ENCODE measurements at places on chromosomes 1 and 21. TPM values are rescaled to one million over a fixed set of nuclear protein-coding genes. Genes with fewer than 3 reads are reported as not detected.

Gene MDM4
- total RNA-seq: 21.7 TPM

Gene S100B
- 1.2 TPM for total RNA-seq

Gene LHX8
- total RNA-seq: not detected

Gene MMEL1
- not detected for total RNA-seq

Gene CFHR5
- total RNA-seq: not detected

Gene PCBP3
- 0.67 TPM for total RNA-seq

Gene AMY1A
- total RNA-seq: not detected

Gene RGS13
- total RNA-seq: not detected

Gene ALPL
- not detected for total RNA-seq

Gene RAB4A
- 46.5 TPM for total RNA-seq

Gene FGR
- total RNA-seq: 1.5 TPM

Gene ZNF683
- not detected for total RNA-seq

Gene CR1
- not detected for total RNA-seq

Gene AIRE
- not detected for total RNA-seq

Gene SPATA45
- total RNA-seq: not detected

Gene AADACL3
- total RNA-seq: not detected
